ENCODE measurements at places on chromosomes 5 and 9.

DNA sequence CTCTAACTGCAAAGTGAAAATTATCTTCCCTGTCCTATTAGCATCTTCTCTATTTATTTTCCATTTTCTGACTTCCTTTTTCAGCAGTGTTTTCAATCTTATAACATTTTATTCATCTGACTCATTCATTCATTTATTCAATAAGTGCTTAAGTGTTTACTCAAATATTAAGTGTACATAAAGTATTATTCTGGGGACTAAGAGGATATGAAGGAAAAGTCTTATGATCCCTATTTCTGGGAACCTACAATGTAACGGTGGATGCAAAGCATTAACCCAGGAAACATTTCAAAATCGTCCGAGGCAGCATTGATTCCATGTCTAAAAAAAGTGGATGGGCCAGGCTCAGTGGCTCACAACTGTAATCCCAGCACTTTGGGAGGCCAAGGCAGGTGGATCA, 19.4 kb upstream of the TRPM6 start:
- DNase-seq = no peak

- no peak for DNase-seq
Observed at GRCh38 chr5:116371431-116371830, 203.2 kb downstream of the SEMA6A start.

GRCh38 chr5:40594811-40595210, 84.9 kb upstream of the PTGER4 start:
- no peak for DNase-seq

GRCh38 chr9:8955315-8955714, 1155.7 kb upstream of the DMAC1 start:
- DNase-seq = no peak

DNA sequence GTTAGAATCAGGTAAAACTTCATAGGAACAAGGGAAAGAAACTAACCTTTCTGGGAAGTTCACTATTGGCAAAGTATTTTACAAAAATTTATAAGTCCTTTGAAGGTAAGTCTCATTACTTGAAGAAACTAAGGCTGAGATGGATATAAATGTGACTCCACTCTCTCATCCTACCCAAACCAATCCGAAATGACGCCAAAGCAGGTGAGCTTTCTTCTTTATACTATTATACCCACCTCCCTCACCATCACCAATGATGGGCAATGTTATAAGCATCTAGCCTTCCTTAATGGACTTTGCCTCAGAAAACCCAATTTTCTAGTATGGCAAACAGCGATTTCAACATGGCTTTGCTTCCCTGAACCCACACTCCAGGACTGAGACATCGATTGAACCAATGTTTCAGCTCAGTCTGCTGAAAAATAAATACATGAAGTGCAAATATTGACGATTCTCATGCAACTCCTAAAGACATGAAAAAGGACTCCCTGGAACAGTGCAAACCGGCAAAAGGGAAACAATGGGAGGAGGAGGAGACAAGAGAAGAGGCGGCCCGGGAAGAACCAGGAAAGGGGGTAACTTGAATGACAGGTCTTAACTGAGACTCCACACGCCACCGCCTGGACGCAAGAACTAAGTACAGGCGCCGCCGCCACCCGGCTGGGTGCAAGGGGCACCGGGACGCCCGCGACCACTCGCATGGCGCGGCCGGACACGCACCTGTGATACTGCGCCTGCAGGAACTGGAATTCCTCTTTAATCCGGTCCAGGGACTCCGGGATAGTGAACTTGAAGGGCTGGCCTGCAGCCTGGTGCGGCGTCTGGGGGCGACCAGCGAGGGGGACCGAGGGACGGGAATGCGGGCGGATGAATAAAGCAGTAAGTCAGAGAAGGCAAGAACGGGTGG, 2.5 kb downstream of the TLE1 start:
- no peak for DNase-seq

GRCh38 chr9:137836151-137836830, 41.3 kb upstream of the CACNA1B start:
- DNase-seq = no peak

- no peak for DNase-seq
Observed at GRCh38 chr9:104798209-104798995, 34.5 kb downstream of the NIPSNAP3B start.

DNA sequence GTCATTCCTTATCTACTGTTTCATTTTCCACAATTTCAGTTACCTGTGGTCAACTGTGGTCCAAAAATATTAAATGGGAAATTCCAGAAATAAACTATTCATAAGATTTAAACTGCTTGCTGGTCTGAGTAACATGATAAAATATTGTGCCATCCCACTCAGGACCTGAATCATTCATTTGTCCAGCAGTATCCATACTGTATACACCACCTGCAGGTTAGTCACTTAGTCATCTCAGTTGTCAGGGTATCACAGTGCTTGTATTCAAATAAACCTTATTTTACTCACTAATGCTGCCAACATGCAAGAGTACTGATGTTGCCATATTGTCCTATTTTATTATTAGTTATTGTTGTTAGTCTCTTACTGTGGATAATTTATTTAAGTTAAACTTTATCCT, 139.7 kb downstream of the FBXO4 start:
- DNase-seq = no peak

- no peak for DNase-seq
Observed at GRCh38 chr5:102747386-102748166, 7.5 kb upstream of the PAM start.

Data from BJ (cell line).